Activated naive CD4-positive, alpha-beta T cell (primary cell): ENCODE measurements at places on chromosomes 16 and 17.

- DNase-seq = no peak
Measured at GRCh38 chr17:573036-573435, 141.6 kb downstream of the VPS53 start.

GRCh38 chr17:82835766-82836512 lies 3.9 kb downstream of the ZNF750 start:
- DNase-seq = no peak

GRCh38 chr17:7460850-7461660 lies 16.2 kb downstream of the CHRNB1 start:
- DNase-seq = no peak

- no peak for DNase-seq
Measured at GRCh38 chr17:79305376-79305767, 230.7 kb downstream of the ENGASE start.

DNA sequence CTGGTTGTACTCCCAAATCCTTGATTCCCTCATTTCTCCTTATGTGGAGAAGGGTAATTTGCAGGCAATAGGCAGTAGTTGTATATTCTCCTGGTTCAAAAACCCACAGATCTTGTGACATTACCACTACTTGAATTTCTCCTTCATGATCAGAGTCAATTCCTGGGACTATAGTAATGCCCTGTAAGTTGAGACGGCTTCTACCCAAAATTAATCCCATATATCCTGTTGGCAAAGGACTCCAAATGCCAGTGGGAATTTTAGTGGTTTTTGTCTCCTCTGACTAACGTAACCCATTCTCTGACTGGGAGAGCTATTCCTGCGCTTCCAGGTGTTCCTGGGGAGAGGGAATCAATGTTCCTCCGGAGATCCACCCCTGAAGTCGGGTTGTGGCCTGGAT lies 11.6 kb upstream of the ZNF689 start:
- no peak for DNase-seq

GRCh38 chr16:775236-775796 lies 12.9 kb downstream of the RPUSD1 start:
- DNase-seq = no peak

GRCh38 chr17:77089124-77089490 lies 51.7 kb upstream of the SEC14L1 start:
- no peak for DNase-seq

GRCh38 chr16:64132190-64132589 lies 989.7 kb downstream of the CDH11 start:
- DNase-seq = no peak

DNA sequence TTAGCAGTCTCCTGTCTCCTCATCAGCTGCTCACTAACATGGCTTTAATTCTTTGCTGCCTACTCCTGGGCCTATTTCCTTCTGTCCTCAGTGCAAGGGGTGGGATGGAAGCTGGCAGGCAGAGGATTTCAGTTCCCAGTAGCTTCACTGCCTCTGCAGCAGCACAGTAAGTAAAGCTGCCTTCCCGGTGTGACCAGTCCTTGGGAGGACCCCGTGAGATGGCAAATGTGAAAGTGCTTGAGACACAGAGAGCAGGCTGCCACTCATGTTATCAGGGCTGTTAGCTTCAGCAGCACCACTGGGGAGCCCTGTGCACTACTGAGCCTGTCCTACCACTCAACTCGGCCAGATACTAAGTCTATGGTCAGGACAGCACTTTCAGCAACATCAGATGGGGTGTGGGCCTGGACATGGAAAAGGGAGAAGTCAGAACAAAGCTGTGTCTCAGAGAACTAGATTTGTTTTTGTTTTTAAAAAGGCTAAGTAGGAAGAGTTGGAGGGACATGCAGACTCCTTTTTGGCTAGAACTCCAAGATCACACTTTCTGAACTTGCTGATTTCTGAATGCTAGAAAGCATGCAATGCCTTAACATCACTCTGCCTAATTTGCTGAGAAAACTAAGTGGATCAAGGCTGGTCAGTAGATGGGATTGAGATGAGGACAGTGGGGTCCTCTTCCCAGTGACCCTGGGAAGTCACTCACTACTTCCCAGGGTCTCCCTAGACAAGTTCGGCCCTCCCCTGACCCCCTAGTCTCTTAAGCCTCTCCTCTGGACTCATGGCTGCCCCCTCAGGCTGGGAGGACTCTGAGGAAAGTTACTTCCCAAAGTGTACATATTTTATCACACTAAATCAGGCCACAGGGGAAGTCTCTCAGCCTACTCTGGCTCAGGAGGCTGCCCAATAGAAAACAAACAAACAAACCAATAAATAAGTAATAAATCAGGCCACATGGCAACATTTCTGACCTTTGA lies 1.1 kb downstream of the ACSF2 start:
- DNase-seq = no peak

DNA sequence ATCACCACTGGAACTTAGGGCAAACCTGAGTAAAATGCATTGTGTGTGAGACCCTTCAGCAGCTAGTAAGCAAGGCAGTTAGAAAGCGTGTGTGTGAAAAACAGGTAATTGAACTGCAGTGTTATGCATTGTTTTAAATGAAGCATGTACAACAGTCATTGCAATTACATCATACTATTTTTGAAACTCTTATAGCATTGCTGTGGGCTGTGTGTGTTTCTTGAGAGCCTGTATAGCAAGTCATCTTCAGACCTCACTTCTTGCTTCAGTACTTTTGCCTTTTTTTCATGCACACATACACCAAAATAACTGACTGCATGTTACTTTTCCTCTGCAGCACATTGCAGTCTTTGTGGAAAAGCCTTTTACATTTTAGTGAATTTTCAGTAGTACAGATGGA lies 19.2 kb downstream of the PTRH2 start:
- DNase-seq = no peak

- no peak for DNase-seq
Measured at GRCh38 chr17:5816491-5817070, 232.3 kb upstream of the NLRP1 start.

DNA sequence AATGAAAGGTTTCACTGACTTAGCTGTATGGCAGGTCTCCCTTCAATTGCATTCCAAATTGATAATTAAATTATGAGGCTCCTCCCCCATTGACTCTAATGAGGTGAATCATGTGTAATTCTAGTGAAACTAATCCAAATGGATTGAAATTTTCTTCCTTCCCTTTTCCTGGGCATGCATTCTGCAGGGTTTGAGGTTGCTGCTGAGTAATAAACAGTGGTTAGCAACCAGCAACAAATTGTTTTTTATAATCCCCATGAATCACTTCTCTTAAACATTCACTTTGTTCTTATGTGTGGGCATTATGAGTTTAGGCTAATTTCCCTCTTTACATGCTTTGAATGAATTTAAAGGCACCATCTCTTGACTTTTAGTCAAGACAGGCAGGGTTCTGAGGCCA lies 43.4 kb downstream of the MYOCD start:
- no peak for DNase-seq

DNA sequence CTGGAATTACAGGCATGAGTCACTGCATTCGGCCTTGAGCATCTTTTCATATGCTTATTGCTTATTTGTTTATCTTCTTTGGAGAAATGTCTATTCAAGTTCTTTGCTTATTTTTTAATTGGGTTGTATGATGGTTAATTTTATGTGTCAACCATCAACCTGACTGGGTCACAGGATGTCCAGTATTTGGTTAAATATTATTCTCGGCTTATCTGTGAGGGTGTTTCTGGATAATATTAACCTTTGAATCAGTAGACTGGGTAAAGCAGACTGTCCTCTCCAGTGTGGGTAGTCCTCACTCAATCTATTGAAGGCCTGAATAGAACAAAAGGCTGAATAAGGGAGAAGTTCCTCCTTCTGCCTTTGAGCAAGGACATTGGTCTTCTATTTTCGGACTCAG lies 142.0 kb downstream of the SSH2 start:
- no peak for DNase-seq

- no peak for DNase-seq
Measured at GRCh38 chr16:52546291-52547003, 496 bp downstream of the TOX3 start.

- DNase-seq = no peak
Measured at GRCh38 chr17:49969134-49969759, at the start of gene DLX4. DLX4 (plus strand) TSS chr17:49969190; CDS start chr17:49969469, 279 bp downstream.

- no peak for DNase-seq
Measured at GRCh38 chr17:46035112-46035818, 36.2 kb downstream of the STH start.

GRCh38 chr17:43900858-43901754 lies 6.2 kb downstream of the MPP2 start:
- DNase-seq = no peak

GRCh38 chr17:50949989-50950877 lies 84.1 kb upstream of the TOB1 start:
- no peak for DNase-seq

DNA sequence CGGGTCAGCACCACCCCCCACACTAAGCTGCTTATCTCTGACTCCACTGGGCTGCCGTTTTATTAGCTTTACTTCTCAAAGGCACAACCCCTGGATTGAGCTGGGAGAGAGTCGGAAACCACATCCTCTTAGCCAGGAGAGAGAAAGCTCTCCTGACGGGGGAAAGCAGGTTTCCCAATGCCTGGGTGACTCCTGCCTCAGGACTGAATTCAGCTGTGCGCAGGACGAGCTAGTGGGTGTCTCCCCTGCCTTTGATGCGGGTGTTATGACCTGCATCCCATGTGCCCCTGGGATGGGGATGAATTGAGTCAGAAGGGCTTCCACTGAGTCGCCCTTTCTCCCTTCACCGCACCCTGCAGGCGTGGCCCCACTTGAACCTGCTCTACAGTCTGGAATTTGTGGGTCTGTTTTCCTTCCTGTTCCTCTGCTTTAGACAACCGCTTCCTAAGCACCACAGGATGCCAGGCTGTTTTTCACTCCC lies 819.2 kb upstream of the EEF2KMT start:
- no peak for DNase-seq

DNA sequence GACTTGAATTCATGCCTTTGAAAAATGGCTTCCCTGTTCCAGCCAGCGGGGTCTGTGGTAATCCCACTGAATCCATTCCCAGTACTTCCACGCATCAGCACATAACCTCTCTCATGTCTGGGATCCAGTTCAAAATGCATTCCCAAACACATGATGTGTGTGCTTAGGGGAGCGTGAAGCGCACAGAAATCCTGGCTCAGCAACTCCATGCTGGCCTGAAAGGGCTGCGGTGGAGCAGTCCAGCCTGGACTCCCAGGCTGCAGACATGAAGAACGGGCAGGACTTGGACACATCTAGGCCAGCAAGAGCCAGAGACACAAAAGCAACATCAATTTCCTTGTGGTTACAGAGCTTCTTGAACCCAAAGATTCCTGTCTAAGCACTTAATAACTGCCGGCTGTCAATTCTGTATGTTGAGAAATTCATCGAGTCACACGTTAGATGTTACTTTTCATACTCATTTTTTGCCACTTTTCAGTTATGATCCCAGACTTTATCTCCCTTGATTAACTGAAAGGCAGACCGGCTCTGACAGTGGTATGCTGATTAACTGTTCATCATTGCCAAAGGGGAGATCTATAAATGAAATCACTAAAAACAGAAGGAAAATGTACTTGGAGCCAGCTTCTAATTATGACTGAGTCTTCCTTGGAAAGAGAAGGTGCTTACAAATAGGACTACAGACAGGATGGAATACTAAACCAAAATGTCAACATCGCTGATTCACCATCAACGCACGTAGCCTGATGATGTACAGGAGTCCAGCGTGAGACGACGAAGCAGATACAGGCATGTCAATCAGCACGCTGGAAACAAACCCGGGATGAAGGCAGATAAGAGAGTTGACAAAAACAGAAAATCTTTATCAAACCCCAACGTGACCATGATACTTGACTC lies 23.0 kb downstream of the NSMCE1 start:
- no peak for DNase-seq

- no peak for DNase-seq
Measured at GRCh38 chr17:48647103-48647962, 21.2 kb upstream of the HOXB9 start.

DNA sequence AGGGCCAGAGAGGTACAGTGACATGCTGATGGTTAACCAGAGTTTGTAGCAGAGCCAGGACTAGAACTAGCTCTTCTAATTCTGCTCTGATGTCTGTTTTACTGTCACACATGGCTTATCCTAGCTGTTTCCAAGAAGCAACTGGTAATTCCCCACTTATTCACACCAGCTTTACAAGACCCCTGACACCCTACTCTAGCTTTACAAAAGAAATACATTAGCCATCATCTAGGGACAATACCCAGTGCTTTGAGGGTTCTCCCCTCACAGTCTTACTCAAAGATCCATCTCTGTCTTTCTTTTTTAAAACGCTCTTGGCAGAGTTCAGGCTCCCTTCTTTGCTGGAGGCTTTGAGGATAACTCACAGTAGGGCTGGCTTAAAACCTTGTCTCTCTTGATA lies 197.3 kb upstream of the PMFBP1 start:
- no peak for DNase-seq

DNA sequence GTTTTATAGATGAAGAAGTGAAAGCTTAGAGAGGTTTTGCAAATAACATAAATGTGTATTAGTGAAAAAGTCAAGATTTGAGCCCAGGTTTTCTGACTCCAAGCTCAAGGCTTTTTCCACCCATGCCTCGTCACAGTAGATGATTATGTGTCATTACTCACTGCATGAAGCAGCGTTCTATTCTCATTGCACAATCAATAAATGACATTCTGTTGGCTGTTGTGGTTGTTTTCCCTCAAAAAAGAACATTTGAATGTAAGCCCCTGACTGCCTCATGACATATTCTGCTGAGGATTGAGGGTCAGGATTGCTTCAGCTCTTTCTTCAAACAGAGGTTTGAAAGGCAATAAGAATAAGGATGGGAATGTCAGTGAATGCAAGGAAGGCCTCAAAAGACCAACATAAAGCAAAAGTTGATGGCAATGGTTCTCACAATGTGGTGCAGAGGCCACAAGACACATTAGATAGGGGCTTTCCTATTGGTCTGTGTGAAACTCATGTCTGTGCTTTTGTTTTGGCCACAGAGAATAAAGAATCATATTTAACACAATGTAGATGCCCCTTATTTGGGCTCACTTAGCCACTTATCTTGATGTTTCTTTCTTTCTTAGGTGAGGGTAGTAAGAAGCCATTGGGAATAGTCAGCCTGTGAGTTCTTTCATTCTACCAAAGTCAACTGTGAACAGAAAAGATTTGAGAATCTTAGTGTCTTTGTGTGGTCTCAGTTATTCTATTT lies 5.4 kb upstream of the MMD start:
- no peak for DNase-seq

DNA sequence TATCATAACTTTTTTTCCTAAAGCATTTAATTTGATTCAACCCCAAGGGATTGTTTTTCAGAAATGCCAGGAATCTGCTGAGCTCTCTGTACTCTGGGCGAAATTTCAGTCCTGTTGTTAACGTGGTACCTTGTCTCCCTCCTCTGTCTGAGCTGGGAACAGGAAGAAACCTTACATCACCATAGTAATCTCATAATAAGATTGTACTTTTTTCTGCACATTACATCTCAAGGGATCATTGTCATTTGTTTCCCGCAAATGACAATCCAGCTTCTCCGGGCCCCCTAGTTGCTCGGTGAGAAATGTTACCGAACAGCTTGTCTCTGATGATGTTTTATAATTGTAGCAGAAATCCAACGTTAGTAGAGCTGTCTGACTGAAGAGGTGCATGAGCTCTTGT lies 152.7 kb upstream of the ERCC4 start:
- DNase-seq = no peak

- DNase-seq = no peak
Measured at GRCh38 chr16:78269256-78269655, 169.8 kb downstream of the WWOX start.

GRCh38 chr17:29579866-29580771 lies 9.3 kb downstream of the GIT1 start:
- DNase-seq = peak; percentile 76

- no peak for DNase-seq
Measured at GRCh38 chr17:40015005-40015997, at the start of gene CSF3. CSF3 (plus strand) TSS chr17:40015440; CDS start chr17:40015475, 35 bp downstream.
